Stimulated activated CD4-positive, alpha-beta T cell treated with anti-CD3 and anti-CD28 coated beads, TNF-alpha, amount 100 ng/mL, for 1 hour (primary cell): ENCODE measurements at places on chromosomes 2 and 18.

DNA sequence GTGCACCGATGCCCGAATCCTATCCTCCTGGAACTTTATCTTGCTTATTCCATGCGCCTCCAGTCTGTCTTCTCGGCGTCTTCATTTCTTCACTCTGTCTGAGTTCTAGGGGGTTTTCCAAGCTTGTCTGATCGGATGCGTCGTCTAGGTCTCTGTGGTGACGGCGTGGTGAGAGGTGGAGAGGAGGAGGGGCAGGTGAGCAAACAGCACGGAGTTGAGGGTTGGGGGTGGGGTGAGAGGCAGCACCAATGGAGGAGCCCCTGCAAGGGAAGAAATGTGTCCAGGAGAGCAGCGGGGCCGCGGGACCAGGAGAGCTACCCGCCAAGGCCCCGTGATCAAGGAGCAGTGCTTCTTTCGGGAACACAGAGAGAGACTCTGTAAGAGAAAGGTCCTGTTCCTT lies 131.3 kb upstream of the TWIST2 start:
- DNase-seq, result no peak

- no peak for DNase-seq
These were observed 91.0 kb upstream of the LYPD1 start for GRCh38 chr2:132760971-132761370.

- DNase-seq, result no peak
These were observed 18.0 kb upstream of the YWHAQ start for GRCh38 chr2:9648821-9649220.

- DNase-seq, result no peak
These were observed 7.6 kb downstream of the WDFY1 start for GRCh38 chr2:223937535-223937934.

GRCh38 chr2:191692502-191693115 lies 14.7 kb downstream of the NABP1 start:
- DNase-seq, result no peak

DNA sequence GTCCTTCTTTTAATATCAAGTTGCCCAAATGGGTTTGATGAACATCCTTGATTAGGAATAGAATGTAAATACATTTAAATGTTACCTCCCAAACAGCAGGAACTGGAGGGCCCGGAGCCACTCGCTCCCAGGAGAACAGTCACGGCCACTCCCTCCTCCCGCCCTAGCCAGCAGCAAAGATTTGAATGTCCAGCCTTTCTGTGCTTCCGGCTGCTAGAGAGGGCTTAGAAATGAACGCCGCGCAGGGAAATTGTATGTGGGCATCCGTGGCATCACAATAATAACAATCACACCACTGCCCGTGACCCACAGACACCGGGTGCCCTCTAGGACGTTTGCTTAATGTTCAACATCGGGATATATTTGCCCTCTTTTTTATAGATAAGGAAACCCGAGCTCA lies 164.9 kb upstream of the SALL3 start:
- no peak for DNase-seq

GRCh38 chr2:98514096-98514639 lies 69.5 kb downstream of the INPP4A start:
- no peak for DNase-seq

GRCh38 chr18:11944252-11944651 lies 36.1 kb upstream of the MPPE1 start:
- no peak for DNase-seq

GRCh38 chr18:79763407-79763806 lies 34.3 kb upstream of the KCNG2 start:
- DNase-seq, result no peak

- no peak for DNase-seq
These were observed 830.1 kb upstream of the ZEB2 start for GRCh38 chr2:145350011-145350410.

DNA sequence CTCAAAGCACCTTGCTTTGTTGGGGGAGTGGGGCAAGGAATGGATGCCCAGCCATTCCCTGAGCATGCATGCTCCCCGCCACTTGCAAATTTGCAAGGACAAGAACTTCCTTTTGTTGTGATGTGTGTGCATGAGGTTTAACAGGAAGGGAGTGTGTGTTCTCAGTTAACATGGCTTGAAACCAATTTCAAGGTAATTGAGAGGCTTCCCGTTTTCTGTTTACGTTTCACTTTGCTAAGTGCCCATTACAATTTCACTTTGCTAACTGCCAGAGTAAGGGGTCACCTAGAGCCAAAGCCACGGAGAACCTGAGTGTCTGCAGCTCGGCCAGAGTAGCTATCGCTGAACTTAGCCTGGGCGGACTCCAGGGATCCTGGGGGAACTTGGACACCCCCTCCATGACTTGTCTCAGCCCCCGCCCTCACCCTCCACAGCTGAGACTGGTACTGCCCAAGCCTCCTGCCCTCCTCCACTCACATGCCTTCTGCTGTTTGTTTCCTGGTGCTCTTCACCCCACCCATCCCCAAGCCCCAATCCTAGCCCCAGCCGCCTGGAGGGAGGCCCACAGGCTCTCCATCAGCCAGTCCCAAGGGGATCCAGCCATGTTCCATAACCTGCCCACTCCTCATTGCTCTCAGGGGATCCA lies 53.6 kb upstream of the LAPTM4A start:
- DNase-seq, result no peak

DNA sequence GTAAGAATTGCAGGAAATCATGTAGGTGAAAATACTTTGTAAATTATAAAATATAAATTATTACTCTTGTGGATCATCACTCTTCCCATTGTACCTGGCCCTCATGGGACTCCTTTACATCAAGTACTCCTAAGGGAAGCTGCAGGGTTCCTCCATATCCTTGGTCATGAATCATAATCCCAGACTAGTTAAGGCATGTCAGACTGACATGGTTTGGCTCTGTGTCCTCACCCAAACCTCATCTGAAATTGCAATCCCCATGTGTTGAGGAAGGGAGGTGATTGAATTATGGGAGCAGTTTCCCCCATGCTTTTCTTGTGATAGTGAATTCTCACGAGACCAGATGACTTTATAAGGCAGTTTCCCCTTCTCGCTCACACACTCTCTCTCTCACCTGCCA lies 77.1 kb downstream of the CMPK2 start:
- DNase-seq, result no peak

DNA sequence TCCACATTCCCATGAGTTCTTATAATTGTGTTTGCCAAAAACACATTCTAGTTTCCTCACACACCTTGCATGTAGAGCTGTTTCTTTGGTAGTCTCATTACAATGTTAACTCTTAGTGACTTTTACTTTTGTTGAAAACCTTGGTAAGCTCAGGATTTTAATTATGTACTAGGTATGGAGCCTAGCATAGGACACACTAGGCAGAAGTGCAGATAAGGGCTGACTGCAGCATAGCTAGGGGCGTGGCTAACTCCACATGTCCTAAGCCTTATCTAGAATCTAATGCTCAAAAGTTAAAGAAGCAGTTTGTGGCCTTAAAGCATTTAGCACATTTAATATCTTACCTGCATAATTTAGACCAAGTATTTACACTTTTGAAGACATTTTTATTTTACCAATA lies 153.7 kb upstream of the FBXO11 start:
- DNase-seq, result no peak

- no peak for DNase-seq
These were observed 498.4 kb downstream of the XIRP2 start for GRCh38 chr2:167386694-167387093.

DNA sequence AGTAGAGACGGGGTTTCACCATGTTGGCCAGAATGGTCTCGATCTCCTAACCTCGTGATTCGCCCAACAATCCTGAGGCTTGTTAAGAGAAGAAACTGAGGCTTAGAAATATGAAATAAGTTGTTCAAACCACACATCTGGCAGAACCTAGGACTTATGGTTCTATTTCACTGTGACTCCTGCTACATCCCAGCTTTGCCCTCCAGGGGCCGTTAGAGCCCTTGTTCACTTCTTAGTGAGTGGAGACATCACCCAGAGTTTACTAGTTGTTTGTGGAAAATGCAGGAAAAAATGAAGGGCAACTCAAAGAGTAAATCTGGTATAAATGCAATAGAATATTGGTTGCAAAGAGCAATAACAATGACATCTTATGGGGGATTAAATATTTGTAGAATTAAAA lies 43.9 kb downstream of the MARCHF4 start:
- DNase-seq, result no peak

GRCh38 chr18:24502667-24503523 lies 42.5 kb downstream of the HRH4 start:
- no peak for DNase-seq

GRCh38 chr2:156803967-156804366 lies 367.8 kb downstream of the GPD2 start:
- DNase-seq, result no peak

DNA sequence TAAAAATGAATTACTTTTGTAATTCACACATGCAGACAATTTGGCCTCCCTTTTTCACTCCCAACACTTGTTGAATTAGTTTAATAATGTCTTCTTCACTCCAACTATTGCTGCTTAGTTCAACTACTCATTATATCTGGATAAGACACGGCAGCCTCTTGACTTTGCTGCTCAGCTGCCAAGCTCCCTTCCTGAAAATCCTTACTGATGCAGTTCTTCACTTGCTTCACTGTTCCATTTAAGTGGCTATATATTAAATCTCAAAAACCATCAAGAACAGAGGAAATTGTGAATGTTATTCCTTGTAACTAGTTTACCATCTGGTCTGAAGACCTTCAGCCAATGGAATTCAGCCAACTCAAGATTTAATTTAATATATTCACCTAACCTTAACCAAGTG lies 127.1 kb downstream of the NCOA1 start:
- DNase-seq, result no peak

GRCh38 chr2:28475088-28475595 lies 20.7 kb upstream of the PLB1 start:
- no peak for DNase-seq

DNA sequence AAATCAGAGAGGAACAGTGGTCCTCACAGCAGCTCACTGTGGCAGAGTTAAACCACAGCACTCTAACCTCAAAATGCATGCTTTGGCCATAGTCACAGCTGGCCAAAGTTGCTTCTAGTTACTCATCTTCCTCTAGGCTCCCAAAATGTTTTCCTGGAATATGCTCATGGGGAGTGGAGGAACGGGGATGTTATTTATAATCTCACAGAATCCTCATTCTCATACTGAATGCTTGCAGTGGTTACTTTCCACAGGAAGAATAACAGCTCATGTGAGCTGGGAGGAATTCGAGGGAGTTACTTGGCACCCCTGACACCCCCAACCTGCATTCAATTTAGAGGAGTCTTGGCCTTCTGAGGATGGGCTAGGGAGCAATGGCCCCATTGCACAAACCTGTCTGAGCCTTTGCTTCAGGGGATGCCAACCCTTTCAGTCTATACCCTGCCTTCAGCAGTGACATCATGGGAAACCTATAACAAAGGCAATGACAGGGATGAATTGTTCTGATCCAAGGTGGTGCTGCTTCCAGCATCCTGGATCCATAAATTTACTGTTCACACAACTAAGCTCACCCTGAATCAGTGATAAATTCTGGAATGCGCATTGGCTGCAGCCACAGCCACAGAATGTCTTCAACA lies 22.4 kb upstream of the CCBE1 start:
- no peak for DNase-seq

- DNase-seq, result no peak
These were observed 391.9 kb upstream of the RAB6C start for GRCh38 chr2:129587426-129588064.

DNA sequence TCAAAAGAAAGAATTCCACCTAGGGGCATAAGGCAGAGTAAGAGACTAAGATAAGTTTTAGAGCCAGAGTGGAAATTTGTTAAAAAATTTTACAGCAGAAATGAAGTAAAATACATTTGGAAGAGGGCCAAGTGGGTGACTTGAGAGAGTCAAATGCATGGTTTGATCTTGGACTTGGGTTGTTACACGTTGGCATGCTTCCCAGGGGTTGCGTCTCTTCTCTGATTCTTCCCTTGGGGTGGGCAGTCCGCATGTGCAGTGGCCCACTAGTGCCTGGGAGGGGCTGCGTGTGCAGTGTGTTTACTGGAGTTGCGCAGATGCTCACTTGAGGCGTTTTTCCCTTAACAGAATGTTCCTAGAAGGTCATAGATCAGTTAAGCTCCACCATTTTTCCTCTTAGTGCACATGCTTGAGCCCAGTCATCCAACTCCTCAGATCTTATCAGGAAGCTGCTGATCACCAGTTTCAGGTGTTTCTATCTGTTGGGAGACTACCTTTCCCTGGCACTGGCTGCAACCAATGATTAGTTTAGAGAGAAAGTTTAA lies 13.1 kb downstream of the SEH1L start:
- no peak for DNase-seq

GRCh38 chr2:159661286-159661685 lies 44.9 kb upstream of the BAZ2B start:
- DNase-seq, result no peak

- DNase-seq, result no peak
These were observed 1.3 kb upstream of the TRIB2 start for GRCh38 chr2:12715258-12716031.

- DNase-seq, result no peak
These were observed 197.7 kb upstream of the STON1 start for GRCh38 chr2:48332286-48332685.

GRCh38 chr18:78625847-78626246 lies 353.8 kb upstream of the SALL3 start:
- DNase-seq, result no peak

- no peak for DNase-seq
These were observed 44.0 kb upstream of the PPP1CB start for GRCh38 chr2:28707592-28707991.

- DNase-seq, result no peak
These were observed 15.7 kb downstream of the FAM98A start for GRCh38 chr2:33583194-33583938.

- DNase-seq, result no peak
These were observed 190.4 kb downstream of the PMAIP1 start for GRCh38 chr18:60090170-60090569.

GRCh38 chr2:3712424-3712823 lies 9.0 kb downstream of the DCDC2C start:
- DNase-seq, result no peak

GRCh38 chr2:160292225-160292624 lies 92.2 kb upstream of the ITGB6 start:
- no peak for DNase-seq

DNA sequence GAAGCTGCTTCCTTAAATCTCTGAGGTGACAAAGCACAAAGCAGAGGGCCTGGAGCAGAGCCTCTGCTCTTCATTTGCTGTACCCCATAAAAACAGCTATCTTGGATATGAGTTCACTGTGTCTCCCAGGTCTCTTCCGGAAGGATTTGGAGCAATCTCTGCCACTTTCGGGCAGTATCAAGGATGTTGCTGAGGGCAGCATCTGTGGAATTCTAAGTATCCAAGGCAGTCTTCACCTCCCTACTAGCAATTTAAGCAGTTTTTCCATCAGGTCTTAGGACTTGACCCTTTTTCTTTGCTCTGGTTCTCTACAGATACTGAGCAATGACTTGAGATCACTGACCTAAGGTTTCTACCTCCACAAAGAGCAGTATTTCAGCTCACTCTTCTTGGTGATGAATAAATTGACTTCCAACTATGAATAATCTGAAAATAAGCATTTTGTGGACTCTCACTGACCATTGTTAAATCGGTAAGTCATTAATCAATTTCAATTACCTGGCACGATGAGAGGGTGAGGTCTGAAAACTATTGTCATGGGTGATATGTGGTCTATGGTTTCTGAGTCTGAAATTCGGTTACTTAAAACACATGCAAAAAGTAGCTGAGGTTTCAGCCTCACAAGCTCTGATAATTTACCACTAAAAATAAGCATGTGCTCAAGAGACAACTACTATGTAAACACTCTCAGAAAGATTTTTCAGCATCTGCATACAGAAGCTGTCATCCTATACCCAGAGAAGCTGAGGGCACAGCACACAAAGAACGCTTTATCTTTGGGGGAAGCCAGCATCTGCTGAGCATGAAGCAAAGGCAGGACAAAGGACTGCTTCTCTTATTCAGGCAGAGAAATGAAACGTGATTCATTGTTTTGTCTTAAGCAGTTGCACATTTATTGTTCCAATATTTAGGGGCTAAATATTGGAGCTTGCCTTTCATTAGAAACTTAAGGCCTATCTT lies 32.1 kb upstream of the SPATS2L start:
- no peak for DNase-seq
